ENCODE measurements at places on chromosomes 2 and 18.

- DNase-seq, result peak; percentile 75
Measured at GRCh38 chr2:74525717-74526648, at the start of gene DQX1. DQX1 (minus strand) TSS chr2:74526231; CDS start chr2:74525729, 502 bp downstream.

DNA sequence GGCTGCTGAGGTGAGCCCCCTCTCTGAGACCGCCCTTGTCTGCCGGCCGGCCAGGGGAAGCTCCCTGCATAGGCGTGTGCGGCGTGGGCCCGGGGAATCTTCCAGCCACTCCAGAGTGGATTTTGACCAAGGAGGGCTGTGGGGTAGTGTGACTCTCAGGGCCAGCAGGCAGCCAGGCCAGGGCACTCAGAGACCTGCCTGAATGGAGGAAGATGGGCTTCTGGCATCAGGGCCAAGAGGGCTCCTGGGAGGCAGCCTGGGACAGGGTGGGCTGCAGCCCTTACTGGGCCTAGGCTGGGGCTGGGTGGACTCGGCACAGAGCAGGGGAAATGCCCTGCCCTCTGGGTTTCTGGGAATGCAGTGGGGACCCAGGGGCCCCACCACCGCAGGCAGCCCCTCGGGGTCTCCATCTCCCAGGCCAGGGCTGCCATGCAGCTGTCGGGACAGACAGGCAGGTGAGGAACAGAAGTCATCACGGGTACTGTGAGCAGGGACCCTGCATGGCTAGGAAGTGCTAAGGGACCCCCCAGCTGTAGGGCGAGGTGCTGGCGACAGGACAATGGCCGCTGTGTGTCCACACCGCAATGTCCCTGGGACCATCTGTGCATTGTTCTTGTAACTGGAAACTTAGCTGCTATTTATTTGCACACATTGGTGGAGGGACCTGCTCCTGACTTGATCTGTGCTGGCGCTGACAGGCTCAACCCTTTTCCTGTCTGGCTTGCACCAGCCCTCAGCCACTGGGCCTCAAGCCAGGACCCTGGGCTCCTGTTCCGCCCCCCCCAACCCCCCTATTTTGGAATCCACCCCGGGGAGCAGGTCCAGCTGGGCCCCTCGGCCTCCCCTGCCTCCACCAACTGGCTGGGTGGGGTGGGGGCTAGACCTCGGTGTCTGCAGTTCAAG lies 4.1 kb downstream of the PDCD1 start:
- DNase-seq, result no peak

- no peak for DNase-seq
Measured at GRCh38 chr18:76593843-76594242, 98.8 kb upstream of the ZNF516 start.

DNA sequence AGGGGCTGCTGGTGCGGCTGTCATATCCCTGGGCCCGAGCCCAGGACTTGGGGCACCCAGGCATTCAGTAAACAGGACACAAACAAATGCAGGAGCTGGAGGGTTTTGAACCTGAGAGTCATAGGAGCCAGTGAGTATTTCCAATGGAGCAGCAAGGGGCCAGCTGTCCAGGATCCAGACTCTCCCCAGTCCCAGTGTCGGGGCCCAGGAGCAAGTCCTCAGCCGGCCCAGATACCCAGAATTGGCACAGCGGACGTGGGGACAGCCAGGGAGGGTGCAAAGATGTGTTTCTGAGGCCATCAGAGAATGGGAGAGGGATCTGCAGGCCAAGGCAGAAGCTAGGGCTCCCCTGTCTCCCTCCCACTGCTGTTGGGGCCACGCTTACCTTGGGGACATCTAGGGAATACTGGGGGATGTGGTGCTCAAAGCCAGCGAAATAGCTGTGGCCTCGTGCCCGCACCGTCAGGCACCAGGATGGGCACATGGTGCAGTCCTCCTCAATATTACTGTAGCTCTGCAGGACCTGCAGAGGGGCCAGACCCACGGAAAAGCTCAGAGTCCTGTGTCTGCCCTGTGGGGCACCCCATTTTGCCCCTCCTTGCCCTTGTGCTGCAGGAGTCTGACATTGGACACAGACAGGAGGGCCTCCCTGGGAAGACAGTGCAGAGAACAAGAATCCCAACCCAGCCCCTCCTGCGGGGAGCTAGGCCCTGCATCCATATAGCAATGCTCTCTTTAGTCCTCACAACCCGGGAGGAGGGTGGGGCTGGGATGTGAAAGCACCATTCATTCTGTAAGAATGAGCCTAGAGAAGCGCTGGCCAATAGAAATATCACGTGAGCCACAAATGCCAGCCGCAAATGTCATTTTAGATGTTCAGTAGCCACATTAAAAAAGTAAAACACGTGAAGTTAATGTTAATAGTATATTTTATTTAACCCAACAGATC lies 15.4 kb downstream of the CFAP65 start:
- no peak for DNase-seq

- DNase-seq, result no peak
Measured at GRCh38 chr18:57831597-57832377, 28.7 kb upstream of the ATP8B1 start.

DNA sequence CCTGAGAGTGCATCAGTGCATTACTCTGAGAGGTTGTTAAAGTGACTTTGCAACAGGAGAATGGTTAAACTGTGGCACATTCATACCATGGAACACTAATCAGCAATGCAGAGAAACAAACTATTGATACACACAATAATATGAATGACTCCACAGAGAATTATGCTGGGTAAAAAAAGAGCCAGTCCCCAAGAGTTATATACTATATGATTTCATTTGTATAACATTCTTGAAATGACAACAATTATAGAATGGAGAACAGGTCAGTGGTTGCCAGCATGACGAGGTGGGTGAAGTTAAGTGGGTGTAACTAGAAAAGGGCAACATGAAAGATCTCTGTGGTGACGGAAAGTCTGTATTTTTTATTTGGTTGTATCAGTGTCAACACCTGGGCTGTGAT lies 3.0 kb upstream of the NT5C1B start:
- DNase-seq, result no peak

DNA sequence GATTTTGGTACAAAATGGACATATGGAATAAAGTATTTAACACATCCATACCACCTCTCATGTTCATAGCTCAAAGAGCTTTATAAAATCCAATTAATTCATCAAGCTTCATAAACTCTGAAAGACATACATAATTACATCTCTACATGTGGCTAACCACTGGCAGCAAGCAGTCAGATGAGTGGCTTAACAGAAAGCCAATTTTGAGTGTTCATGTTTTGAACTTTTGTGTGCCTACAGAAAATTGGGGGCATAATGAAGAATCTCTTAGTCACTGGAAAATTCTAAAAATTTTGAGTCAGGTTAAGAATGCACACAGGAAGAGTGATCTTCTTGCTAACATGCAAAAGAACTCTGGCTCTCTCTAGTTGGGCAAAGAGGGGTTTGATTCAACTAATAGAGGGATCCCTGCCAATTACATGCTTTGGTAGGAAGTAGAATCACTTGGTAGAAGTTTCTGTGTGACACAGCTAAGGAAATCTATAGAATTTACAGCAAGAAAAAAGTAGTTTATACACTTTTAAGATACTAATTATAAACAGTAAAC lies 287.4 kb downstream of the NOL4 start:
- no peak for DNase-seq

GRCh38 chr18:12031846-12032245 lies 50.5 kb downstream of the IMPA2 start:
- DNase-seq, result no peak

- no peak for DNase-seq
Measured at GRCh38 chr18:77164763-77165485, 32.3 kb upstream of the MBP start.

DNA sequence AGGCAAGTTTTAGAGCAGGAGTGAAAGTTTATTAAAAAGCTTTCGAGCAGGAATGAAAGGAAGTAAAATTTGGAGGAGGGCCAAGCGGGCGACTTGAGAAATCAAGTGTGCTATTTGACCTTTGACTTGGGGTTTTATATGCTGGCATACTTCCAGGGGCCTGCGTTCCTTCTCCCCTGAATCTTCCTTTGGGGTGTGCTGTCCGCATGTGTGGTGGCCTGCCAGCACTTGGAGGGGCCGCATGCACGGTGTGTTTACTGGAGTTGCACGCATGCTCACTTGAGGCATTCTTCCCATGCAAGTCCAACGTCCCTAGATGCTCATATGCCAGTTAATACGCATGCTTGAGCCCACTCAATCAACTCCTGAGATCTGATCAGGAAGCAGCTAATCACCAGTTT lies 78.3 kb upstream of the MAP4K4 start:
- DNase-seq, result peak; percentile 77

All from CD14-positive monocyte (primary cell).